CD4-positive, alpha-beta T cell treated with Interleukin-15 for 1 hour (primary cell): ENCODE measurements at places on chromosomes 2 and 18.

DNA sequence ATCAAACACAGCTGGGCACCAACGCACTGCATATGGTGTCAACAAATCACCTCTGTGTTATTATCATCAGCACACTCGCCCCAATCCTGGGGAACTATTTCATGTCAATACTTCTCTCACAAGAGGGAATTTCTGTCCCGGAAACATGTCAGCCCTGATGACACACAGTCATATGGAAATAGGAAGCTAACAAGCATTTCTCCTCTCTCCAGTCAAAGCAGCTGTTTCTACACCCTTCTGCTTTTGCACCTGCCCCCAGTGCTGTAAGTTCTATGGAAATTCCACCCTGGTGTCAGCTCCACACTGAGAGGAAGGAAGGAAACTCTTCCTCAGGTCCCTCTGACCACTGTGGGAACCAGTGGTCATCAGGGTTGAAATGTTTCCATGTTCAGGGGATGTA is 447.6 kb upstream of the ID2 start:
- peak; percentile 65 for DNase-seq

DNA sequence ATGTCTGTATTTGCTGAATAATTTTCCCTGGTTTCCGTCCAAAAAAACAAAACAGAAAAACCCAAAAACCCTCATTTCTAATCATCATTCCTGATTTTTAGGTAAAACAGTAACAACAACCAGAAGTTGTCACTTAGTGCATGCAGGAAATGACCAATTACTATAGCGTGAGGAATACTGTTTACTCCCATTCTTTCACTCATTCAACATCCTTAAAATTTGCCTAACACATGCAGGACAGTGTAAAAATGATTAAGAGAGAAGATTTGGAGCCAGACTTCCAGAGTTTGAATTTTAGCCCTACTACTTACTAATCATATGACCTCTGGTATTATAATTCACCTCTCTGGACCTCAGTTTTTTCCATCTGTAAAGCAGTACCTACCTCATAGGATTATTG is 83.1 kb downstream of the FIGN start:
- no peak for DNase-seq

GRCh38 chr2:108323619-108324018 is 34.9 kb downstream of the SULT1C2 start:
- no peak for DNase-seq

GRCh38 chr2:12965540-12966269 is 249.0 kb downstream of the TRIB2 start:
- no peak for DNase-seq

- no peak for DNase-seq
Observed at GRCh38 chr2:197891897-197892442, 87.6 kb downstream of the PLCL1 start.

GRCh38 chr2:152588998-152589397 is 128.3 kb downstream of the PRPF40A start:
- no peak for DNase-seq

DNA sequence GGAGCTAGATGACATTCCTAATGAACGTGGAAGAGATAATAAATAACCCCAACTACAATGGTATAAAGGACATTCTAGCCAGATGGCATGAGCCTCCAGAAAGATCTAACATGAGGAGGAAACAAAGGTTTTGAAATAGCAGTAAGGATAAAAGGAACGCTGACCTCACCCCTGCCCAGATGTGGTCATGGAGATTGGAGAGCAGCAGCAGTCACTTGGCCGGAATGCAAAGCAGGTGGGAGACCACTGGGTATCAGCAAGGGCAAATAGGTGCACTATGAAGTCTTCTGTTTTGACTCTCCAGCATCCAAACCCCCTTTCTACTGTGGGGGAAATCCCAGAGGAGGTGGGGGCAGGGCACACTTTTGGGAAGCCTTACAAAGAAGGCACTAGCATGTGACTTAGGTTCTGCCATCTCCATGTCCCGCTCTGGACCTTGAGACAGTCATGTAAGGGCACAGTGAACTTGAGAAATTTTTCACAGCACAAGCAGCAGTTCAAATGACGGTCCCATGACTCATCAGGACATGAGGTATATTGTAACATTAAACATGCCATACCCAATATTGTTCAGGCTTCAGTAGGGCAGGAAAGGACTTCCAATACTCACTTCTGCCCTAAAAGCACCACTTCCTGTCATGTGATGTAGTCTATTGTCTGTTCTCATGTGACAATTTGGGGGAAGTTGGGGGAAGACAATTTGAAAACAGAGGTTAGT is 55.2 kb downstream of the METTL4 start:
- DNase-seq = no peak

- no peak for DNase-seq
Observed at GRCh38 chr2:237876951-237877491, 17.6 kb downstream of the RAMP1 start.

DNA sequence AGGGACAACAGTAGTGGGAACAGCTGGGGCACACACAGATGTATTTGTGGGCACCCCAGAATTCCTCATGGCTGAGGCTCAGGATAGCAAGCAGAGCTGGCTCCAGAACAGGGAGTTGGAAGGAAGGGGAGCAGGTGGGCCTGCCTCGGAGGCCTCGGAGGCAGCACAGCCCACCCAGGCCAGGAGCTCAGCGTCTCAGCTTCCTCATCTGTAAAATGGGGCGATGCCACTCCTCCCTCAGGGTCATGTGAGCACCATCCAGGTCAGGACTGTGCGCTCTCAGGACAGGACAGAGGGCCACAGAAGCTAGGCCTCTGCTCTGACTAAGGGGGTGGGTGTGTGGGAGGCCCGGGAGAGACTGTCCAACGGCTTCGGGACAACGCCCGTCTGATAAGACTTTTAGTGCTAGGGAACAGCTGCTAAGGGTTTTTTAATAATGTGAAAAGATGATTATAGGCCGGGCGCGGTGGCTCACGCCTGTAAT is 106.2 kb downstream of the HDAC4 start:
- DNase-seq = no peak

GRCh38 chr2:55865096-55865835 is 58.3 kb downstream of the EFEMP1 start:
- DNase-seq = no peak

DNA sequence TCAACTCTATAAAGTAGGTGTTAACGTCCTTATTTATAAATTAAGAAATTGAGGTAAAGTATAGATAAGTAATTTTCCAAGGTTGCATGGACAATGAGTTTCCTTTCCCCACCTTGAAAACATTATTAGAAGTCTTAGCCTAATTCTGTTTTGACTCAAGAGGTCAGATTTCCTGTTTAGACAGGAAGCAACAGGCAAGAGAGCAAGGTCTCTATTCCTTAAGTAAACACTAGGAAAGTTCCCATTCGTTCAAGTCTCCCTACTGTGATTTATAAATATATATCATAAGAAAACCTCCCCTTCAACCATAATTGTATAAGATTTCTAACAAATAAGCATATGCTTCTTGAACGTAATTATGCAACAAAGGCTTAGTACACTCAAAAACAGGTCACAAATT is 40.3 kb downstream of the CLASP1 start:
- no peak for DNase-seq

- no peak for DNase-seq
Observed at GRCh38 chr2:174376967-174377366, 18.6 kb upstream of the SCRN3 start.

- DNase-seq = no peak
Observed at GRCh38 chr2:188518381-188518780, 226.7 kb downstream of the GULP1 start.
